ENCODE measurements at places on chromosomes 7 and 10.

DNA sequence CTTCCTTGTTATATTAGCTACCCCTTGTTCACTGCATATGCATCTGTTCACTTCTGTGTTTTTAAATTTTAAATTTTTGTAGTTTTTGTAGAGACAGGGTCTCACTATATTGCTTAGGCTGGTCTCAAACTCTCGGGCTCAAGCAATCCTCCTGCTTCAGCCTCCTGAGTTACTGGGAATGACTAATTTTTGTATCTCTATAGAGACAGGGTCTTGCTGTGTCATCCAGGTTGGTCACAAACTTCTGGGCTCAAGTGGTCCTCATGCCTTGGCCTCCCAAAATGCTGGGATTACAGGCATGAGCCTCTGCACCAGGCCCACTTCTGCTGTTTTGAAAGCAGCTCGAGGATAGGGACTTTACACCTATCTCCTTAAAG, 64.6 kb downstream of the PRTFDC1 start:
- DNase-seq, result no peak

- DNase-seq, result no peak
Observed at GRCh38 chr7:381211-382042, 91.5 kb downstream of the FOXL3 start.

DNA sequence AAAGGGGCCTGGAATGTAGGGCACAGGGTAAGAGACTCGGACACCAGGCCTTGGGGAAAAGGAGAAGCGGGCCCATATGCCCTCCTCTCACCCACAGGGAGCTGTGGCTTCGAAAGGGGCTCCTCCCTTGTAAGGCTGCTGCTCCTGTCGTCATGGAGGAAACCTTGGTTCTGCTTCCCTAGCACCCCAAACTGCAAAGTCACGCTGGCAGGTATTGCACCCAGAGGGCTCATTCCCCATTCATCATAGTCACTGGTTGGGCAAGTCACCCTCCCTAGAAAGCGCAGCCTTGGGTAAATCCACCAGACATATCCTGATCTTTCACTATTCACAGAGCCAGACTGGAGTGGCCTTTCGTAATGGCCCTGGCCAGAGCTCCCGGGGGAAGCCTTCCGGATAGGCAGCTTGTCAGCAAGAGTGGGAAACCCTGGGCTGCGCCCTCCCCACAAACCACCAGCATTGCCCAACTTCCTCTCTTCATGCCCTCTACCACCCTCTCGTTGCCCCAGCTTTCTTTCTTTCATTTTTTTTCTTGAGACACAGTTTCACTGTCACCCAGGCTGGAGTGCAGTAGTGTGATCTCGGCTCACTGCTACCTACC, 121.0 kb downstream of the HIP1 start:
- no peak for DNase-seq

GRCh38 chr7:128911423-128912031, 1.0 kb upstream of the KCP start:
- DNase-seq, result no peak

- no peak for DNase-seq
Observed at GRCh38 chr10:59363446-59363958, 1.2 kb upstream of the FAM13C start.

DNA sequence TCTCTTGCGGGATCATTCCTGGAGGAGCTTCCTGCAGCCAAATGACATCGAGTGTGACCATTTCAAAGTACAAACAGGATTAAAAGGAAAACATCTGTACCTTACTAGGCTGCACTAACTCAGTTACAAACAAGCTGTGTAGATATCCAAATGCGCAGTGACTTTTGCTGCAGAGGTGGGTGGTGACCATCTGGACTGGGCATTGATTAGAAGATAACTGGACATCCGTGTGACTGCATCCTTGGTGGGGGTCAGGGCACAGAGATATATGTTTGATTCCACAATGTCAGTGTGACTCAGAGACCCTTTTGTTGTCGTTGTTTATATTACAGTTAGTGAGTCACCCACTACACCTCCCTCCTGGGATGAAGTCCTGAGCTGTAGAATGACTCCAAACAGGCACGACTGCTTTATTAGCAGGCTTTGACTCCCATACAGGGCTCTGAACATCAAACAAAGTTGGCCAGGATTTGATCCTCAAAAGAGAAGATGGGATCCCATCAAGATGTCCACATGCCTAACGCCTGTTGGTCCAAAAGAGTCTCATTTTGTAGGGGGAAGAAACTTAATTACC, 56.7 kb upstream of the SDK1 start:
- DNase-seq, result no peak

DNA sequence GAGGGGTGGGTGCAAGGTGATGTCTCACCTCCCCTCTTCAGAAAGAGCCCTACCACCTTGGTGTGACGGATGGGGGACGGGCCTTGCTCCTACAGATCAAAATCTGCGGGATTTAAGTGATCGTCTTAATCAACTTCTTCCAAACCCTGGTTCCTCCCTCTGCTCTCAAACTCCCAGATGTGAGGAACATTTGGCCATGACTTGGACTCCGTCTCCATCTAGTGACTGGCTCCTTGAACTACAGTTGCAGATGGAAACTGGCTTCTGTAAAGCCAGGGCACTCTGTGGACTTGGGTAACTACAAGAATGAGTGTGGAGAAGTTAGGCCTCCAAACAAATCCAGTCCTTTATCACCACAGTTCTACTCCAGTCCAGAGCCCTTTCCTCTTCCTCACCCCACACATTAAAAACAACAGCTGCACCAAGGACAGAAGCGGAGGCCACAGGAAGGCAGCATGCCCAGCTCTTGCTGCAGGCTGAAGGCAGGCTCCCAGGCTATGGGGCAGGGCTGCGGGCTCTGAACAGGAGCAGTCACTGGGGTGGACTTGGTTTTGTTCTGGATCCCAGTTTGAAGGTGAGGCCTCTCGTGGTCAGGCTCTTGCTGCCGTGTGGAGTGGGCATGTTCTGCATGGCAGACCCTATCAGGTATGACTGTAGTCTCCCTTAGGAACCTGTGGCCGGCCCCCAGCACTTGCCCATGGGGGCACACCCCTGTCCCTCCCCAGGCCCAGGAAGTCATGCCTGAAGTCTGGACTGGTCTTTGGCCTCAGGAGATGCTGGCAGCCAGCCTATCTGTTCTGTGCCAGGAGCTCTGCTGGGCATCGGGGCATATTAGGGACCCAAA, 79.4 kb downstream of the VWC2 start:
- no peak for DNase-seq

GRCh38 chr10:49735848-49736563, 26.1 kb downstream of the OGDHL start:
- no peak for DNase-seq

GRCh38 chr10:73251683-73252444, 580 bp downstream of the MRPS16 start:
- no peak for DNase-seq

DNA sequence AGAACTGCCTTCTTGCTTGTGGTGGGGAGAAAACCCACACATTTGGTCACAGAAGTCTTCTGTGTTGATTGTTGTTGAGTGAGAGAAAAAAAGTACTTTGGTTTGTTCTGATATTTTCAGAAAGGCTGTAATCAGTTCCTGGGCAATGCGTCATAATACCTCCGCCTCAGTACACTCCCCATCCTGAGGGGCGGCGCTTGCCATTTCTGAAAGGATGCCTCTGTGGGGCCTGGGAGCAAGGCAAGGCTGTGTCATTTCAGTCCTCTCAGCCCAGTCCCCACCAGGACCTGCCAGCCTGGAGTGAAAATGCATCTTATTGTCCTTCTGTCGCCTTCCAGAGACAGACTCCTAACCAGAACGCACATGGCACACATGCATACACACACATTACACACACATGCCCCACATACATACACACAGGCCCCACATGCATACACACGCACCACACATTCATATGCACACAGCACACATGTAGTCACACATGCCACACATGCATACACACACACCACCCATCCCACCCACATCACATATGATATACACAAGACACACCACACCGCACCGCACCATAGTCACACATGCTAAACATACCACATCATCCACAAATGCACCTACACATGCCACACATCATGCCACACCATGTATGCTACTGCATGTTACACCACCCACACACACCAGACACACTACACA, 90.0 kb downstream of the CXCL12 start:
- DNase-seq, result no peak

- DNase-seq, result no peak
Observed at GRCh38 chr10:49162761-49163310, 25.4 kb downstream of the TMEM273 start.

- DNase-seq, result no peak
Observed at GRCh38 chr10:126017961-126018560, 121.7 kb downstream of the FANK1 start.

DNA sequence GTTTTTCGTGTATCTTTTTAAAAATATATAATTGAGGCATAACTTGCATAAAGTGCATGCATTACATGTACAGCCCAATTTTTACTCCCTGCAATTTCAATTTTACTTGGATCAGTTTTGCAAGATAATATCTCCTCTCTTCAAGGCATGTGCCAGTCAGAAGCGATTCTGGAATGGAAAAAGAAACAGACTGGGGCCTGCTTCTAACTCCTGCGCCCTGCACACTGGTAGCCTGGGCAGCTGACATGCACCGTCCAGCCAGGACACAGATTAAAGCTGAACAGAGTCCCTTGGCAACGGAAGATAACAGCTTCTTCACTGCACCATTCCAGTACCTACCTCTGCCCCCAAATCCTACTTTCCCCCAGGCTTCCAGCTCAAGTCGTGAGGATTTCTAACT, 182.1 kb downstream of the FAM107B start:
- DNase-seq, result no peak

GRCh38 chr7:95577137-95577536, 19.2 kb downstream of the PDK4 start:
- no peak for DNase-seq

GRCh38 chr7:17233603-17234002, 64.8 kb upstream of the AHR start:
- no peak for DNase-seq

DNA sequence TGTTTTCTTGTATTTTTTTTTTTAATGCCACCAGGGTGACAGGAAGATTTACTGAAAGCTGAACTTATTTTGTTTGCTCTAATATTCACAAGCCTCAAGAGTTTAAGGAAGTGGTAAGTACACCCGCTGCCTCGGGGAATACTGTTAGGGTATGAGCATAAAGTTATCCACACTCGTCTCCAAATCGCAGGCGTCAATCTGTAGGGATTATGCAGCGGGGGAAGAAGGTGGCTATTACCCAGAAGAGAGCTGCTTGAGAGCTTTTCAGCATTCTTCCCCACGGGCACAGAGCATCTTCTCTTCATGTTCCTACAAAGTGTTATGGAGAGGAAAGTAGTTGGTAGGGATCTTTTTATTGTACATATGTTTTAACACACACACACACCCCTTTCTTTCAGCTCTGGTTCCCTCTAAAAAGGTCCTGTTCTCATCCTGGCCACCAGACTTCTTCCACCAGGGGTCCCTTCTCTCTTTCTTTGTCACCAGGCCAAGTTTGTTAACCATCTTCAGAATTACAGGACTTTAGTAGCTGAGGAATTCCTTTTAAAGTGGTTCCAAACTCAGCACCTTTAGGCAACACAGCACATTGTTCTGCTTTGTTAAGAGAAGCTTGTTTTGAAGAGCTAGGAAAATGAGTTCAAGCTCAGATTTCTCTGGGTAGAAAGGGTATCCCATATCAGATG, 411.6 kb upstream of the GALNT17 start:
- no peak for DNase-seq

DNA sequence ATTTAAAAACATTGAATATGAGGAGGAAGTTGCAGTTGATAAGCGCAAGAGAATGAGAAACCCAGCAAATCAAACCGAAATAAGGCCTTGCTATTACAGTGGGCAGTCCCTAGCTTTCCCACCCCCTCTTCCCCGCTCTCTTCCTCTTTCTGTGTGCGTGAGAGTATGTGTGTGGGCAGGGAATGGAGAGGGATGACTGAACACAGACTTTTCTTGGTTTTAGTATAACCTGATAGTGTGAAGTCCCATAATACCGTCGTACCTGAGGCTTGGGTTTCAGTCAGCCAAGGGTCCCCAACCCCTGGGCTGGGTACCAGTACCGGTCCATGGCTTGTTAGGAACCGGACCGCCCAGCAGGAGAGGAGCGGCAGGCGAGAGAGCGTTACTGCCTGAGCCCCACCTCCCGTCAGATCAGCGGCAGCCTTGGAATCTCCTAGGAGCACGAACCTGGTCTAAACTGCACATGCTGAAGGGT, 255.3 kb downstream of the CELF2 start:
- DNase-seq, result no peak
